ENCODE measurements at places on chromosomes 3 and 15. TPM values are rescaled to one million over a fixed set of nuclear protein-coding genes. Genes with fewer than 3 reads are reported as not detected.

MASP1 gene
- total RNA-seq = 52.5 TPM

TEX55 gene
- total RNA-seq = not detected

B4GALT4 gene
- 38.8 TPM for total RNA-seq

ADAMTS9 gene
- total RNA-seq = 0.71 TPM
